SW 1271 (cell line): ENCODE measurements at places on chromosomes 5 and 9.

DNA sequence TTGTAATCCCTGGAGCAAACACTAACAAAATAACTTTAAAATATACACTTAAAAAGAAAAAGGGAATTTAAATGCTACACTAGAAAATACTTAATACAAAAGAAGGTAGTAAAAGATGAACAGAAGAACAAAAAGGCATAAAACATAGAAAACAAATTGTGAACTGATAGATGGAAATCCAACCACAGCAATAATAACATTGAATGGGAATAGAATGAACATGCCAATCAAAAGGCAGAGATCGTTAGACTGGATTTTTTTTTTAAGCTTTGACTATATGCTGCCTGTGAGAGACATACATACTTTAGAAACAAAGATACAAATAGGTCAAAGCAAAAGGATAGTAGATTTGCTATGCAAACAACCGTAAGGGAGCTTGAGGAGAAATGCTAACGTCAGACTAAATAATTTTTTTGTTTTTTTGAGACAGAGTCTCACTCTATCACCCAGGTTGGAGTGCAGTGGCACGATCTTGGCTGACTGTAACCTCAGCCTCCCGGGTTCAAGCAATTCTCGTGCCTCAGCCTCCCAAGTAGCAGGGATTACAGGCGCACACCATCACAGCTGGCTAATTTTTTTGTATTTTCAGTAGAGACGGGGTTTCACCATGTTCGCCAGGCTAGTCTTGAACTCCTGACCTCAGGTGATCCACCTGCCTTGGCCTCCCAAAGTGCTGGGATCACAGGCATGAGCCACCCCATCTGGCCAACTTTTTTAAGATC, 6.5 kb downstream of the ABO start:
- DNase-seq, result no peak

GRCh38 chr5:172943283-172943841, 15.9 kb upstream of the RPL26L1 start:
- no peak for DNase-seq

GRCh38 chr5:130323804-130324454, 419.7 kb downstream of the CHSY3 start:
- DNase-seq, result no peak

GRCh38 chr5:178582291-178582690, 7.9 kb downstream of the COL23A1 start:
- no peak for DNase-seq

GRCh38 chr9:38067859-38068681, 957 bp downstream of the SHB start:
- no peak for DNase-seq

DNA sequence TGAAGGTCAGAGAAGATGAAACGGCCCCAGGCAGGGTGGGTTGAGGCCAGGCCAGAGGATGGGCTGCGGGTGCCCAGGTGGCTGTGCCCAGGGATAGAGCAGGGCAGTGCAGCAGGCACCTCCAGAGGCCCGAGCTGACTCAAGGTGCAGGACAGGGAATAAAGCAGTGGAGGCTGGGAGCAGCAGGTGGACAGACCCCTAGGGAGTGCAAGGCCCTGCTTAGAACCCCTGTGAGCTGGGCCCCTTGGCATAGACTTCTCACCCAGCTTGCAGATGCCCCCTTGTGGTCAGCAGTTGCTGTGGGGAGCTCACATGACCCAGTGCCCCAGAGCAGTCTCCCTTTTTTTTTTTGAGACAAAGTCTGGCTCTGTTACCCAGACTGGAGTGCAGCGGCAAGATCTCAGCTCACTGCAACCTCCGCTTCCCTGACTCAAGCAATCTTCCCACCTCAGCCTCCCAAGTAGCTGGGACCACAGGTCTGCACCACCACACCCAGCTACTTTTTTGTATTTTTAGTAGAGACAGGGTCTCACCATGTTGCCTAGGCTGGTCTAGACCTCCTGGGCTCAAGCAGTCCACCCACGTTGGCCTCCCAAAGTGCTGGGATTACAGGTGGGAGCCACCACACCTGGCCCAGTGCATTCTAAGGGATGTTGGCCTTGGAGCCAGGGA, 118.8 kb downstream of the WNK2 start:
- DNase-seq, result peak; percentile 38

- DNase-seq, result no peak
Observed at GRCh38 chr5:127418367-127418766, 99.1 kb upstream of the PRRC1 start.
